ENCODE measurements at places on chromosomes 1 and 21.

- no peak for ATAC-seq
Measured at GRCh38 chr1:60222360-60223115, 149.0 kb upstream of the C1orf87 start.

DNA sequence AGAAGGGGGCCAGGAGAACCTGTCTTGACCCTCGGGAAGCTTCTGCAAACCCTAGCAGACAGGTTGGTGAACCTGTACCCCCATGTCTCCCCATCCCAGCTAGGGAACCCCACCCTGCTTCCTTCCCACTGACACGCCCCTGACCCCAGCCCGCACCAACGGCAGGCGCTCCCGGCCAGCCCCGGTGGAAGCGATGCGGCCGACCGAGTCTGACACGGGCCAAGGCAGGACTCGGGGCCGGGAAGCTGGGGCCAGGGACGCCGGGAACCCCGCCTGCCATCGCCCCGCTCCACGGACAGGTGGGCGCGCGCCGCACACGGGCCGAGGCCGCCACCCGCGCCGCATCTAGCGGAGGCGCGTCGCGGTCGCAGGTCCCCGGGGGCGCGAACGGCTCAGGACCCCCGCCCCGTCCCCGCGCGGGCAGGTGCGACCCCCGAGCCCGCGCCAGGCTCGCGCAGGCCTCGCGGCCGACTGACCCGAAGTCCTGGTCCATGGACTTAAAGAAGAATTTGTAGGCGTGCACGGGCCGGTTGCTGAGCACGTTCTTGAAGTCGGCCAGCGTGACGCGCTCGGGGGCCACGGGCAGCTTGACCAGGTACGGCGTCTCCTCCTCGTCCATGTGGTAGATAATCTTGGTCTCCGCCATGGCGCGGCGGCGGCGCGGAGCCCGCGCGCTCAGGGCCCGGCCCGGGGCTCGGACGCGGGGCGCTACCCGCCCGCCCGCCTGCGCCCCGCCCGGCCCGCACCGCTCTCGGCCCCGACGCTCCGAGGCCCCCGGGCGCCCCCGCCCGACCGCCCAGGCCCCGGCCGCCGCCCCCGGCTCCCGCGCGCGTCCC lies 580 bp downstream of the DVL1 start:
- peak; percentile 57 for ATAC-seq

DNA sequence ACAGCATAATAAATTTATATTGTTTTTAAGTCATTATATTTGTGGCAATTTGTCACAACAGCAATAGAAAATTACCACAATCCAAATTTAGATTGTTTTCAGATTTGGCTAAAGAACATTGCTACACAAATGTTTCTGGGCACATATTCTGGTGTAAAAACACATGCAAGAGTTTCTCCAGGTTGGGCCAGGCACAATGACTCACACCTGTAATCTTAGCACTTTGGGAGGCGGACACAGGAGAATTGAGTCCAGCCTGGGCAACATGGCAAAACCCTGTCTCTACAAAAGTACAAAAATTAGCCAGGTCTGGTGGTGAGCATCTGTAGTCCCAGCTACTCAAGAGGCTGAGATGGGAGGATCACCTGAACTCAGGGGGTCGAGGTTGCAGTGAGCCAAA lies 8.4 kb downstream of the ERO1B start:
- no peak for ATAC-seq

DNA sequence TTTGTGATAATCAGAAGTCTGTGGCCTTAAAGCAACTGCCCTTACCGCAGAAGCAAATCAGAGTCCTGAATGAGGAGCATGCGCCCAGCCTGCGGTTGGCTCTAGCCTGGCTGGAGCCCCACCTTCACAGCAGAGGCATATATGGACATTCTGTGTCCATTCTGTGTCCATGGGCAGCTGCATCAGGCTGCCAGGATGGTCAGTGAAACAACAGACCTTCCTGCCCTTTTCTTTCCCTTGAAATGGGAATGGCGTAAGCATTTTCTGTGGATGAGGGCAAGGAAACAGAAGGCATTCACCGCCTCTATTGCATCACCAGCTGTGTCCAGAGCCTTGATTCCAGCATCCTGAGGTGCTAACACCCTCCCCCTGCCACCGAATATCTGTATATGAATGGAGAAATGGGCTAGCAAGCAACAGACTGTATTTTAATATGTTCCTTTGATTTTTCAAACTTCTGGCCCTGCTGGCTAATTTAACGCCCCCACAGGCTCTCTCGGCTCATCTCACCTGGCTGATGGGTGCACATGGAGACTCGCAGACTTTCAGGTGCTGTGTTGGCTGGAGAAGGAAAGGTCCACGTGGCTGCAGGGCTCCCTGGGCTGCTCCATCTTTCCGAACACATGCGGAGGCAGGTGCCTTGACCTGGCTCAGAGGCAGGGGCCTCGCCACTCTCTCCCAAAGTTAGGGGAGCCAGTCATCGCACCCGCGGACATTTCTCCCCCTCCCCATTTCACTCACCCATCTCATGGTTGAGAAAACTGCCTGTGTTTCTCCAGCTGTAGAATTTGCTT lies 159.2 kb downstream of the GALNT2 start:
- ATAC-seq, result no peak

- peak; percentile 29 for ATAC-seq
Measured at GRCh38 chr1:27383039-27383605, at the start of gene CD164L2. TSS of gene CD164L2 (minus strand) at chr1:27383333. CDS start at chr1:27383239, 94 bp downstream.

DNA sequence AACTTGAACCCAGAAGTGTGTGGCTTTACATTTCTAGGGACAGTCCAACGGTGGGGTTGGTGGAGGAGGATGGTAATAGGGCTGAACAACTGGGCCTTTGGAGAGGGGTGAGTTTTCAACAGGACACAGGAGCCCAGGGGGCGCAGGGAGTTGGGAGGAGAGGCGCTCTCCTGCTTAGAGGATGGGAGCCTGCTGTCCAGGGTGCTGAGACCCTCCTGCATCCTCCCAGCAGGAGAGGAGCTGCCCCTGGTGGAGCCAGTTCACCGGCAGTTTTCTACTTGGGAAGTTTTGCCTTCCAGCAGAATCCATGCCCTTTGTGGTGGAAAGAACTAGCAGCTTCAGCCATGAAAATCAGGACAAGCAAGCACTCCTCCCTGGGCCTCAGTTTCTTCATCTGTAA lies 8.6 kb downstream of the KCNC4 start:
- ATAC-seq, result no peak

DNA sequence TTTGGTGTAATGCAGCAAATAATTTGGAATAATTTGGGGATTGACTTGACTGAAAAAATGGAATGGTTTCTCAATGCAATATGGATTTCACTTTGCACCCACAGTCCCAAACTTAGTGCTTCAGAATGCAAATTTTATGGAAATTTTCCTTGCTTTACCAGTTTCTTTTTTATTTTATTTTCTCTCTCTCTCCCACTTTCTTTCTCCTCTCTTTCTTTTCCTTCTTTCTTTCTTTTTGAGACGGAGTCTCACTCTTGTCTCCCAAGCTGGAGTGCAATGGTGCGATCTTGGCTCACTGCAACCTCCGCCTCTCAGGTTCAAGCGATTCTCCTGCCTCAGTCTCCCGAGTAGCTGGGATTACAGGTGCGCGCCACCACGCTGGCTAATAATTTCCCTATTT lies 110.3 kb downstream of the KCNN3 start:
- ATAC-seq, result no peak

GRCh38 chr1:9125325-9125724 lies 3.6 kb downstream of the GPR157 start:
- ATAC-seq, result no peak

DNA sequence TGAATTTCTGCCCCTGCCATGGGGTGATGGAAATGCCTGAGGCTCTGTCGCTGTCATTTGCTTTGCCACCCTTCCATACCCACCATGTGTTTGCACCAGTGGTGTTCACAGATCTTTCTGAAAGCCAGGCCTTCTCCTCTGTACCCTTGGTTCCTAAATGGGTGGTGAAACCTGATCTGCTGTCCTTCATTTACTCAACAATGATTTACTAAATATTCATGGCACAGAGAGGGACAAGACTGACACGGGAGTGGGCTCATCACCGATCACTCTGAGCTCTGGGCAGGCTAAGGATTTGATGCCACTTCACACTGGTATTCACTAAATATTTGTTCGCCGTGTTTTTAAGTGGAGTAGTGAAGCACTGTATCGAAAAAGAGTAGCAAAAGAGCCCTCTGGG lies 40.9 kb downstream of the LRRC8B start:
- ATAC-seq, result no peak

Data from gastroesophageal sphincter (tissue), 4 donors.